ENCODE measurements at places on chromosomes 5 and 9.

GRCh38 chr5:23405316-23406068 is 101.9 kb upstream of the PRDM9 start:
- DNase-seq, result no peak

GRCh38 chr5:14915291-14915952 is 43.8 kb upstream of the ANKH start:
- DNase-seq, result no peak

GRCh38 chr5:56581426-56581825 is 233.9 kb upstream of the MAP3K1 start:
- DNase-seq, result no peak

DNA sequence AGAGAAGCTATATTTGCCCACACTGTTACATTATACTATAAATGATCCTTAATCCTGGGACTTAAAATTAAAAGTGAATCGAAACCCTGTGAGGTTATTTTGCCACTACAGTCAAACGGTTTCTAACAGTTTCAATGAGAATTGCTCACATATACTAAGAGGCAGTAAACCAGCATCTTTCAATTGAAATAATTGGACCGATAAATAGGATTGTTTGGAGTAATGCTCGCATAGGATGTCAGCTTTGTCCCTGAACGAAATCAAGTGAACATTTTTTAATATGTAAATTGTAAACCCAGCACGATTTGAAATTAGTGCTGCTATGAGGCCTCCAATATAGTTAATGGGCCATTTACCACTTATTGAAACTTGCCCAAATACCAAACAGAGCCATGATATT is 60.5 kb downstream of the ELAVL2 start:
- no peak for DNase-seq

- no peak for DNase-seq
These were observed 23.4 kb upstream of the FUBP3 start for GRCh38 chr9:130555968-130556367.

GRCh38 chr5:132748522-132749000 is 1.3 kb downstream of the CCNI2 start:
- DNase-seq, result no peak

DNA sequence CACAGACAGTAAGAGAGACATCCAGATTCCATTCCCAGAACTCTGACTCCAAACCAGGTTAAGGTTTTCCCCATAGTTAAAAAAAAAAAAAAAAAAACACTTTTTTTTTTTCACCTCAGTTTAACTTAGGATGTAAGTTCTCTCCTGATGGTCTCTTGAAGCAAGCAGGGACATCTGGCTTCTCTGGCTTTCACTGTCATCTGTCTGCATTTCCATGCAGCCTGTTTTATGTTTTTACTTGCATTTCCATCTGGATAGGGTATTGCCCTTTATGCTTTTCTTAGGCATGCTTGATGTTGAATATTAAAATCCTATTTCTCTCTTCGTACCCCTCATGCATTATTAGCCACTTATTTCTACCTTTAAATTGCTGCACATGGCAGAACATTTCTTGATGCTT is 135.3 kb upstream of the WWC1 start:
- DNase-seq, result no peak

DNA sequence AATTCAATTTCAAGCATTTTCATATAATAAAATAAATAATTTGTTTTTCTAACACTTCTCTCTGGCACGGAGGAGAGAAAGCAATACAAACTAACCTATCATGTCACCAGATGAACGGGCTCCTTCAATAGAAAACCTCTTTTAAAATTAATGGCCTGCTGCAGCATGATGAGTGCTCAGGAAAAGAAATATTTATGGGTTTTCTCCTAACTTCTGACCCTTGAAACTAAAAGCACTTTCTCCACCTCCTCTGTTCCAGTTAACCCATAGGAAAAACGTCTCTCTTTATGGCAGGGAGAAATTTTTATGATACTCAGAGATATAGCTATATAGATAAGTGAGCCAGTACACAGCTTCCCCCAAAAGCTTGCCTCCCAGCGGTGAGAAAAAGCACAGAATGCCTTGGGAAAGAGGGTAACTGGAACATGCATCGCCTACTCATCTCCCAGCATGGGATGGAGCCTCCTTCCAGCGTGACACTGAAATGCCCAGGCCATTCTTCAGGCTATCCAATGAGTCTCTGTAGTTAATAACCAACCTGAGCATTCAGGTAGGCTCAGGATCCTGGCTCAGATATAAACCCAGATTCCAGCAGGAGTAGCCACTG is 963.0 kb upstream of the DMAC1 start:
- no peak for DNase-seq

DNA sequence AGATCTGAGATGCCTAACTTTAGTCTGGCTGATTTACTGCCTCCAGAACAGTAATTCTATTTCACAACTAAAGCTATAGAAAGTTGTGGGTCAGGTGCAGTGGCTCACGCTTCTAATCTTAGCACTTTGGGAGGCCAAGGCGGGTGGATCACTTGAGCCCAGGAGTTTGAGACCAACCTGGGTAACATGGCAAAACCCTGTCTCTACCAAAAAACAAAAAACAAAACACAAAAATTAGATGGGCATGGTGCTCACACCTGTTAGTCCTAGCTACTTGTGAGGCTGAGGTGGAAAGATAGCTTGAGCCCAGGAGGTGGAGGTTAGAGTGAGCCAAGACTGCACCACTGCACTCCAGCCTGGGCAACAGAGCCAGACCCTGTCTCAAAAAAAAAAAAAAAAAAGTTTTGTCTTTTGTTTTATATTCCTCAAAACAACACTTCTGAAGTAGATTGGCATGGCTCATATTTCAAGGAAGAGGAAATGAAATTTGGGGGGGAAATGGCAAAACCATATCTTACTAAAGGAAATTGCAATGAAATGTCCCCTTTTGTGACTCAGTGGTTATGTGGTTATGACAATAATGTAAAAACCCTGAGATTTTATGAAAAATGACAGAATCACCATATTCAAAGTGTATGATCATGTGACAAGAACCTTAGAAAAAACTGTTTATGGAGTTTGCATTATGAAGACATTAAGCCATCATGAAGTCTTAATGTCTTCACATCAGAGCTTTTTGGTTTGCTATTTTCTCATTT is 16.2 kb downstream of the FNBP1 start:
- DNase-seq, result no peak

GRCh38 chr9:125580701-125581286 is 126.2 kb downstream of the MAPKAP1 start:
- no peak for DNase-seq

DNA sequence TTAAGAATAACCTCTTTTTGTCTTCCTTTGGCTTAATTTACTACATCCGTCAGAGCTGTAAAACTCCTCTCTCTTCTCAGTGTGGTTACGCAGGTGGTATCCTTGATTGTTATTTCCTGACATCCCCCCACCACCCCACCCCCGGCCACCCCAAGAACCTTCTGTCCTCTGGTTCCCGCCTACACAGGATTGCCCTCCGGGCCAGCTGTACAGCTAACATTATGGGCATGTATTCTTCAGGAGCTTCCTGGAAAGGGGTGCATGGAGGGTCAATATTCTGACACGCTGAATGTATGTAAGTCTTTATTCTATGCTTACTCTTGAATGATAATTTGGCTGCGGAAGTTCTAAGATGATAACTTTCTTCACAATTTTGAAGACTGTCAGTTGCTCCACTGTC is 13.0 kb upstream of the ANP32B start:
- DNase-seq, result no peak

- no peak for DNase-seq
These were observed 713 bp downstream of the LCN10 start for GRCh38 chr9:136741883-136742571.

DNA sequence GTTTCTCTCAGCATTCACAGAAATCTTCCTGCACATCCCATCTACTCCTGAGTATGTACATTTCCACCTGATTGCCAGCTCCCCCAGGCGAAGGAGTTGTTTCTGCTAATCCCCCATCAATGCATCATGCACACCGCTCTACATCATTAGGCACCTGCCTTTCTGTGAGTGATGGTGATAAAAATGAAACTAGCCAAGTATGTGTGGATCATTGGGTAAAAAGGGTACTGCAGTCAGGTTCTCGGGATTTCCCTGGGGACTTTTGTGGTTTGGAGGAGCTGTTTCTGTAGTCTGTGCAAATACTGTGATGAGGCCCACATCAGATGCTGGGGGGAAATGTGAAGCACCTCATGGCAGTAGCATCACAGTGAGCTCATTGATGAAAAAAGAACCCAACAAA is 30.4 kb downstream of the CAMK4 start:
- peak; percentile 63 for DNase-seq

- no peak for DNase-seq
These were observed 2.7 kb upstream of the ANP32B start for GRCh38 chr9:97980479-97980803.

GRCh38 chr5:94674490-94675382 is 56.3 kb downstream of the SLF1 start:
- no peak for DNase-seq

DNA sequence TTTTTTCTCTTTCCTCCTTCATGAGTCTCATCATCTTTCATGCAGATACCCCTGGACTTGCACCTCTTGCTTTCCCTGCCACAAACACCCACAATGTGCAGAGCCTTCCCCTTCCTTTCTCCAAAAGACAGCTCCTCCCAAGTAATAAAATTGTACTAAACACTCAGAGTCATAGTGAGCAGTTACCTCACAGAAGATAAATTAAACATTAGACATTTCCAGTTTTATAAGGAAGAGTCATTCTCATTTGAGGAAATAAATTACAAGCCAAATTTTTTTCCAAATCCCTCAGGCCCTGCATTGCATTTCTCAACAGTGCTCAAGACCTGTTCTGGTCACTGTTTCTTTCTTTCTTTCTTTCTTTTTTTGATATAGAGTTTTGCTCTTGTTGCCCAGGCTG is 131.5 kb downstream of the ATPSCKMT start:
- DNase-seq, result no peak

GRCh38 chr9:113238859-113239232 is 17.5 kb downstream of the SLC31A1 start:
- DNase-seq, result no peak

GRCh38 chr5:172235827-172236736 is 42.1 kb downstream of the EFCAB9 start:
- DNase-seq, result no peak

GRCh38 chr5:72245546-72245945 is 74.5 kb downstream of the MRPS27 start:
- no peak for DNase-seq

DNA sequence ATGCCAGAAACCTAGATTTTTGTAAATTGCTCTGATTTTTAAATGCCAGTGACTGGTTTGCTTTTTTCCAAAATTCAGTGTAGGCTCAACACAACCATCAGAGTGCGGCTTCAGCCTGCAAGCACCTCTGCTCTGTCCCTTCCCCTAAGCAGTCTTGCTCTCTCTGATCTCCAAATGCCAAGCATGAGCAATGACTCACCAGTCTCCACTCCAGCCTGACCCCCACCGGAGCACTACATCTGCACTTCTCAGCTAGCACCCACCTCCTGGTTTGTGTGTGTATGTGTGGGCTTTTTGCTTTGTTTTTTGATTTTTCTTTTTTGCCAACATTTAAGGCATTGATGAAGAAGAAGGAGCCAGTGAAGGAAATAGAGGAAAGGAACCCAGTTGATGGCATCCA is 61.4 kb upstream of the ADRA1B start:
- DNase-seq, result no peak

DNA sequence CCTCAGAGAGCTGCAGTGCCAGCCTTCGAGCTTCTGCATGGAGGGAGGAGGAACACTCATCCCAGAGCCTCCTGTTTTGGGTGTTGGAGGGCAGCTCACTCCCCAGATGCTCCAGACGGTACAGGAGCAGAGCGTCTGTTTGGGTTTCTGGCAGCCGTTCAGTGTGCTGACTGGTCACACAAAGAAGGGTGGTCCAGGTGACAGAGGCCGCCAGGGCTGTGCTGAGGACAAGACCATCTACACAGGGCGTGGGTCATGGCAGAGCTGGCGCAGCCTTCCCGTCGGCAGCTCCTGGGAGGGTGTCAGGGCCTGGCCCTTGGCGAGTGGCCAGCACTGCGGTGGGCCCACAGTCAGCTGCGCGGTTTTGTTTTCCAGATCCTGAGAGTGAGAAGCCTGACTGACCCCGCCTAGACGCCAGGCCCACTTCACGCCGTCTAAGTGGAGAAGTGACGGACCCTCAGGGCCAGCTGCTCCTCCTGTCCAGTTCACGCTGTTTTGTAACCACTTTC is 131.4 kb upstream of the FAM120A start:
- no peak for DNase-seq

- no peak for DNase-seq
These were observed 11.0 kb upstream of the INSYN2B start for GRCh38 chr5:169991115-169991869.

- no peak for DNase-seq
These were observed 9.6 kb downstream of the ROPN1L start for GRCh38 chr5:10451137-10451824.

DNA sequence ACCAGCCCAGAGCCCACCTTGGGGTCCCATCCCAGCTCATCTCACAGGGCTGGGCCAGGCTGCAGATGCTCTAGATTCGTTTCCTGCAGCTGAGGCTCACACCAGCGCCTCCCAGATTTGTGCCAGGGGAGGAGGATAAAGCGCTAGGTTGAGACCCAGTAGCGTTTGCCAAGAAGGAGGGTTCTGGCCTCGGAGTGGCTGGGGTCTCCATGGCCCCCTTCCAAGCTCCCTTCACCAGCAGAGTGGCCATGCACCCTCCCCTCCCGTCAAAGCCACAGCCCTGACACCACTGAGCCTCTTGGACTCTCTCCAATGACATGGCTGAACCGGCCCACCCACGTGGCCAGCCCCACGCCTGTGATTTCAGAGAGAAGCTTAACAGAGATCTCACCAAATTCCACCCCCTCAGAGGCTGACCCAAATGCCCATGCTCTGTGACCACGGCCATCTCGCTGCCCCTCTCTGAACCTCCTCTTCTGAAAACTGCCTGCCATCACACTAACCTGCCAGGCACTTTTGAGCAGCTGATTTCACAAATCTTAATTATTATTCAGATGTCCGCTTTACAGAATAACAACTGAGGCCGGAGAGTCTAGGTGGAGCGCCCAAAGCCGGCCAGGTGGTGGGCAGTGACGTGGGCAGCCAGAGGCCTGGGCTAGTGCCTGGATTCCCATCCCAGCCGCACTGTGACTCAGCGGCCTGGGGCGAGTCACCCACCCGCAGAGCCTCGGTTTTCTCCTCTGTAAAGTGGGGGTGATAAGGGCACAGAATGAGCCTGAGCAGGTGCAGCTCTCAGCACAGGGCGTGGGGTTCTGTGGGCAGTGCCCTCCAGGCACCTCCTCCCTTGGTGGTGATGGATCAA is 155.7 kb downstream of the C9orf50 start:
- no peak for DNase-seq

- DNase-seq, result no peak
These were observed 502.8 kb upstream of the PAPPA start for GRCh38 chr9:115650768-115651167.

- no peak for DNase-seq
These were observed 13.8 kb upstream of the ASS1 start for GRCh38 chr9:130430734-130431535.

- no peak for DNase-seq
These were observed 631 bp upstream of the RCL1 start for GRCh38 chr9:4792054-4792571.

- no peak for DNase-seq
These were observed 92.3 kb downstream of the GAS1 start for GRCh38 chr9:86854898-86855523.

- no peak for DNase-seq
These were observed 40.3 kb upstream of the SVEP1 start for GRCh38 chr9:110619831-110620230.

Measured in activated T-cell treated with anti-CD3 and anti-CD28 coated beads for 48 hours (primary cell).